Fibroblast of villous mesenchyme (primary cell): ENCODE measurements at places on chromosomes 1 and 21.

GRCh38 chr1:218478336-218478735 is 133.2 kb downstream of the TGFB2 start:
- DNase-seq = no peak

GRCh38 chr1:44406737-44407429 is 1.8 kb downstream of the RNF220 start:
- no peak for DNase-seq

- no peak for DNase-seq
Measured at GRCh38 chr1:56843544-56843943, 11.1 kb upstream of the C8A start.

GRCh38 chr1:9315411-9316079 is 22.9 kb downstream of the SPSB1 start:
- DNase-seq = peak; percentile 88

- no peak for DNase-seq
Measured at GRCh38 chr1:108574008-108574407, 14.1 kb downstream of the EEIG2 start.

DNA sequence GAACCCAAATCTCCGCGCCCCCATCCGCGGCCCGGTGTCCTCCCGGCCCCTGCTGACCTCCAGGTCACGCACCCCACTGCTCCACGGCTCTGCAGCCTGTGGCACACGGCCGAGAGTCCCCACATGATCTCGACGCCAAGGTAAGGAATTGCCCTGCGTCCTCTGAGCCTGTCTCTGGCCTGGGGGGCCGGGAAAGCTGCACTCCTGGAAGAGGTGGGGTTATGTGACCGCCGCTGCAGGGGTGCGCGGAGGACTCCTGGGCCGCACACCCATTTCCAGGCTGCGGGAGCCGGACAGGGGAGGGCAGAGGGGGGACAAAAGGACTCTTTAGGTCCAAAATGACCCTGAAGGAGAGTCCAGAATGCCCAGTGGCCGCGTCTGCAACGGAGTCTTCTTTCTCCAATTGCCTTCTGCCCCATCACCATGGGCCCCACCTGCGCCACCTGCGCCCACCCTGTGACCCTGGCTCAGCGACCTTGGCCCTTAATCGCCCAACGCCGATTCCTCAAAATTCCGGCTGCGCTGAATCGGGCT is 997 bp upstream of the SIM2 start:
- no peak for DNase-seq

- peak; percentile 52 for DNase-seq
Measured at GRCh38 chr1:27021354-27022031, 8.8 kb upstream of the TENT5B start.

DNA sequence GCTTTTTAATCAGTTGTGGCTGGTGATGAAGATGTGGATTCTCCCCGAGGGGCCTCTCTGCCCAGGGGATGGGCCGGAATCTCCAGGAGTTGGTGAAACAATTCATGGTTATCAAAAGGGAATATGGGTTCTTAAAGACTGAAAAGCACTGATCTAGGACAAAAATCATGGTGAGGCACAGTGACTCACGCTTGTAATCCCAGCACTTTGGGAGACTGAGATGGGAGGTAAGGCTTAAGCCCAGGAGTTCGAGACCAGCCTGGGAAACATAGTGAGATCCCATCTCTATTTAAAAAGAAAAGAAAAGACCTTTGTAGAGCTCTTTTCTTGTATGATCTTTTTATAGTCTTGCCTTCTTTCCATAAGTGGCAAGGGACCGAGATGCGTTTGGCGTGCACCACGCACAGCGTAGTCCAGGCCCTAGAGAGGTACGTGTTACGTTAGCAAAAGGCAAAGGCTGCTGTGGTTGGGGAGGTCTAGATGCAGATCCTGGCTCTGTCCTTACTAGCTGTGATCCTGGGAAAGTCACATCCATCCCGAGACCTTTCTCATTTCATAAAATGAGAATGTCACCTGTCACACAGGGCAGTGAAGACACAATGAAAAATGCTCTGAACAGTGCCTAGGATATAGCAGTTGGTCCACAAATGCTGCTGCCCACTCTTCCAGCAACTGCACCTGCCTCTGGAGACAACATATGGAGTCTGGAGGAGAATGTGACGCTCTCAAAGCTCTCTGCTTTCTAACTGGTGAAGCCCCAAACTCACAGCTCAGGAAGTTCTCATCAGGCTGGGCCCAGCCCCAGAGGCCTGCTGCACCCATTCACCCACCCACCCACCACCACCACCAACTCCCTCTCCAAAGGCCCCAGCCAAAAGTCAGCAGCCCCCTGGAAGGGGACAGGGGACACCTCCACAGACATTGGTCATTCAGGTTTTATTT is 54.8 kb downstream of the KIF21B start:
- no peak for DNase-seq

DNA sequence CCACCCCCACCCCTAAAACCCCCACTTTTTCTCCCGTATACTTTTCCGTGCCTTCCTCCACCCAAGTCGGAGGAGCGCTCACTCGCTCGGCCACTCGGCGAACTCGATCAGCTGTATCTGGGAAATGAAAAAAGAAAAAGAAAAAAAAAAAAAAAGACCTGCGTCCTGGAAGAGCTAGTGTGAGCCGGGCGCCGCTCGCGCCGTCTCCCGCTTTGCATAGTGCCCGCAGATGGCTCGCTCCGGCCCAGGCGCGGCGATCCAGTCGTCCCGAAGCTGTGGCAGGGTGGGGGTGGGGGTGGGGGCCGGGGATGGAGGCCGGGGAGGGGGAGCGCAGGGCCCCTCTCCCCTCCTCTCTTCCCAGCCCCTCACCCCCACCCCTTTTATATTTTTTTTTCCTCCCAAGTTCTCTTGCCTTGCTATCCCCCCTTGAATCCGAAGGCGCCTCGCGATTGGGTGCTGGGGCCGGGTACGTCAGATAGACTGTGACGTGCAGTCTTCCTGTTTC is 299 bp upstream of the PROX1 start:
- DNase-seq = no peak

- no peak for DNase-seq
Measured at GRCh38 chr1:178127482-178128191, 33.7 kb downstream of the RASAL2 start.

DNA sequence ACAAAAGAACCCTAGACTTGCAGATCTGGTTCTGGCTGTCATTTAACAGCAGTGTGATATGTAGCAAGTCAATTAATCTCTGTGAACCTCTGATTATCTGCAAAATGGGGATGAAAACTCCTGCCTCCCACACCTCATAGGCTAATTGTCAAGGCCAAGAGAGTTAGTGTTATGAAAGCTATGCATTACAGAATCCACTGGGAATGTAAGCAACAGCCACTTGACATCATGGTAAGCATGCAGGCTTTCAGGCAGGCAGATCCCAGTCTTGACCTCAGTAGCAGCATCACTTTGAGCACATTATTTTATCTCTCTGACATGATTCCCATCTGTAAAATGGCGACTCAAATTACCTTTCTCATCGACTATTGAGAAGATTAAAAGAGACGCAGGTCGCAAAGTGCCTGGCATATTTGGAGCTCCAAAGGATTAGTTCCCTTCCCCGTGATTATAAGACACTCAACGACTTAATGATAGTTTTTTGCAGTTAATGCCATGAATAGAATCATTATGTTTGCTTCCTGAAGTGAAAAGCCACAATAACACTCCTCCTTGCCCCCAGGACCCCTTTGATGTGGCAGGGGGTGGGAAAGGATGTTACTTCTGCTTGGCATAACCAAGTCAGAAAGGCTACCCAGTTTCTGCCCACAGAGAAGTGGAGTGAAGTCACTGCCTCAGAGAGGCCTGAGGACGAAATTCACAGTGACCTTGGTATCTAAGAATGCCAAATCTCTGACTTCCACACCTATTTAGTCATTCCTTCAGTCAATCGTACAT is 273.0 kb upstream of the NFIA start:
- DNase-seq = peak; percentile 24

- no peak for DNase-seq
Measured at GRCh38 chr1:98688110-98688739, 26.7 kb downstream of the SNX7 start.

DNA sequence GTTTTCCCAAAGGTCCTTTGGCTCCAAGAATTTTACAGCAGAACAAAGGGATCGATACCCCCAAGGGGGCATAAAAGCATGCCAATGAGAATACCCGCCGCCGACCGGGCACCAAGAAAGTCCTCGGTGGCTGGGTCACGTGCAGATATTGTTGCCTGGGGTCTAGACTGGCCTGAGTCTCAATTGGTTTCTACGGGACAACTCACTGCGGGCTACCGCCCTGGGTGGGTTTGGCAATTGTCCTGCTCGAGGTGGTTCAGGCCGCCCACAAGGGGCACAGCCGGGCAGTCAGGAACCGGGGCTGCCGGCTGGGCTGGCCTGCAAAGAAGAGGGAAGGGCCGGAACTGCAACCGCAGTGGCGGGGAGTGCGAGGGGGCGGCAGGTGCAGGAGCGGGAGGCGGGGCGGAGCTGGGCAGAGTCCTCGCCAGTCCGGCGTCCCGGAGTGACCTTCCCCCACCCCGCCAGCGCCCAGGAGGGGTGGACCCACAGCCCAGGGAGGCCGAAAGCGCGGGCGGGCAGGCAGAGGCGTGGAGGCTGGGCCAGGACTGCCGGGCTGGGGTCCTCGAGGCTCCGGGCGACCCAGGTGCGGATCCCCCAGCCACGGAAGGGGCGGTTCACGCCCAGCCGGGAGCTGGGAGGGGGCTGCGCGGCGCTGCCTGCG is 926 bp upstream of the ATP1B1 start:
- DNase-seq = no peak

DNA sequence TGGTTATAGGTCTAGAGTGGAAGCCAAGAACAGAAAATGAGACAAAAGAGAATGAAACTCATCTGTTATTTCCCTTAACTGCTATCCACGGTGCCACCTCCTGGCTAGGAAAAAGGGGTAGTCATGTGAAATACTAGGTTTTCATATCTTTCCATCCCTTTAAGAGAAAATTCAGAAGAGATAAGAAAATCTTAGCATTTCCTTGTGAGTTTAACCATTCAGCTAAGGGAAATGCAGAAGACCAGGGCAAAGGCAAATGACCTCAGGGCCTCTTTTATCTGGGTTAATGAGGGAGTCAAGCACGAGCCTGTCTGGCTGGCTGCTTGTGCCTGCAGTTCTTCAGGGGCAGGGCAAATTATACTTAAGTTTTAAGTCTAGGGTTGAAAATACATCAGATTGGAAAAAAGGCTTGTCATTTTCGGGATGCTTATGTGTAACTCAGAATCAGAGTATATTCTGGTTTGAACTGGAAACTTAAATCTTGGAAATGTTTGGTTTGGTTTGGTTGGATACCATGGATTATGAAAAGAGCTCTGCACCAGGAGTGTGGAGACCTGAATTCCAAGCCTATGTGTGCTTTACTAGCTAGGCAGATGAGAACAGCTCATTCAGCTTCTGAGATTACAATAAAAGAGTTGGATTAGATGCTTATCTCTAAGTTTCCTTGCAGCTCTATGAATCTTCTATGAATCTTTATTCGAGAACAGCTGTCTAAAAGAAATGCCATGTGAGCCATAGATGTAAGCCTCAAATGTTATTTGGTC is 19.9 kb downstream of the NIBAN1 start:
- DNase-seq = peak; percentile 66

DNA sequence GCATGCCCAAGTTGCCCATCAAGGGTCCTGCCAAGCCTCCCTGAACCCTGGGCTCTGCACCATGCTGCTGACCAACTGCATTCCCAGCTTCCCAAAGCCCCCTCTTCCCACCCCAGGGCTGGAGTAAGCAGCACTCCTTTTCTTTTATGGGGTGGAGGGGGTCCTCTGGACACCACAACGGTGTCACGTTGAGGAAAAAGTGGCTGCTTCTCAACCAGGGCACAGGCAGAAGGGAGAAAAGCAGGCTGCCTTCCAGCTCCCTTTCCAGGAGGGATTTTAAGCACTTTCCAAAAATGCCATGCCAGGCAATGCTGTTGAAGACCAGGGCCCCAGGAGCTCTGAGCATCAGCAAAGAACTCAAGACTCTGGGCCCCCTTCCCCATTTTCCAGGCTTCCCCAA is 691 bp downstream of the RIMS3 start:
- no peak for DNase-seq

DNA sequence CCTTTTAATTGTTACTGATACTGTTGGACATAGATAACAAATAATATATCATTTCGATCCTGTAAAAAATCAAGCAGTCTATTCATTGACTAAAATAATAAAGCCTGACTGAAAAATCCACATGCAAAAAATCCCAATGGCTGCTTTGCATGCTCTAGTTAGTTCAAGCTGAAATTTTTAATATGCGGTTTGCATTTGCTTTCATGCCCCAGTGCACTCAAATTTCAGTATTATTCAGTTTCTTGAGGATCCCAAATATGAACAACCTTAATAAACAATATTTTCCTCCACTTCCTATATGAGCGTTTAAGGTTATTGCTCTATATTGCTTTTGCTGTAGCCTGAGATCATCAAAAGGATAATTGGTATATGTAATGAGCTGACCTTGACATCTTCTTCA is 75.1 kb upstream of the DPH5 start:
- DNase-seq = no peak

DNA sequence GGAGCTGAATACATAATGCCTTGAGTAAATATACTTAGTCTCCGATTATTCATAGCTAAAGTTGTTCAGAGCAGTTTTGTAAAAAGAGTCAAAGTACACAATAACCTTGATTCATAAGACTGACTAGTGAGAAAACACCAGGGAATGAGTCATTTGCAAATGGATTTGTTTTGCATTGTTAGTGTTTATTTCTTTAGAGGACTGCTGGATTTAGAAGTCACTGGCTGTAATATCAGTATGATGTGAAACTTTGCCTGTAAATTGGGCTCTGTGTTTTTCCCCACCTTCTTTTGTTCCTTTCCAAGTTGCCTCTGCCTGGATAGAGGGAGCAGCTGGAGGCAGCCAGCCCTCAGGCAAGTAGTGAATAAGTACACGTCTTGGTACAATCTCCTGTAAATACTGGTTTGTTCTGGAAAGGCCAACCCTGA is 474.7 kb downstream of the NUF2 start:
- DNase-seq = peak; percentile 54

GRCh38 chr1:156525071-156525501 is 24.5 kb upstream of the MEF2D start:
- no peak for DNase-seq

GRCh38 chr1:42266253-42267135 is 68.5 kb downstream of the FOXJ3 start:
- no peak for DNase-seq

- no peak for DNase-seq
Measured at GRCh38 chr1:70503358-70503757, 92.3 kb downstream of the CTH start.

- DNase-seq = no peak
Measured at GRCh38 chr1:210332719-210333398, 4.2 kb downstream of the HHAT start.

GRCh38 chr1:170471398-170472053 is 60.4 kb upstream of the GORAB start:
- peak; percentile 10 for DNase-seq

DNA sequence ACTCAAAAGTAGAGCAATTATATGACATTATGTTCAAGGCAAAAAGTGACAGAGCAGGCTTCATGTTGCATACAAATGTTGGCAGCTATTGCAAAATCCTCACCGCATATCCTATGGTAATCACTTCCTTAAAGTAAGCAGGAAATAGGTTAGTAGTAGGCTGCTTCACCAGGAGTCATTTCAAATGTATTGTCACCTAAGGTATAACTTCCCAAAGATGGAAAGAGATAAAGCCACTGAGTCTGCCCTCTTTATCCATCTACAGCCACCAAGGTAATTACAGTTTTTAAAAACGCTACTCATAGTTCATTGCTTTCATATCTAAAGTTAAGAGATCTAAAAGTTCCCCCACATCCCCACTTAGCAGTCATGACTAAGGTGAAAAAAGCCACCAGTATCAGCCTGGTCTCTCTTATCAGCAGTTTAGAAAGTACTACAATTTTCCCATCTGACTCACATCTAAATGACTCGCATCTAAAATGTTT is 31.6 kb upstream of the UBE2U start:
- peak; percentile 79 for DNase-seq

- DNase-seq = no peak
Measured at GRCh38 chr1:8473121-8473875, 155.4 kb downstream of the SLC45A1 start.
